ENCODE measurements at places on chromosomes 16 and 17.

DNA sequence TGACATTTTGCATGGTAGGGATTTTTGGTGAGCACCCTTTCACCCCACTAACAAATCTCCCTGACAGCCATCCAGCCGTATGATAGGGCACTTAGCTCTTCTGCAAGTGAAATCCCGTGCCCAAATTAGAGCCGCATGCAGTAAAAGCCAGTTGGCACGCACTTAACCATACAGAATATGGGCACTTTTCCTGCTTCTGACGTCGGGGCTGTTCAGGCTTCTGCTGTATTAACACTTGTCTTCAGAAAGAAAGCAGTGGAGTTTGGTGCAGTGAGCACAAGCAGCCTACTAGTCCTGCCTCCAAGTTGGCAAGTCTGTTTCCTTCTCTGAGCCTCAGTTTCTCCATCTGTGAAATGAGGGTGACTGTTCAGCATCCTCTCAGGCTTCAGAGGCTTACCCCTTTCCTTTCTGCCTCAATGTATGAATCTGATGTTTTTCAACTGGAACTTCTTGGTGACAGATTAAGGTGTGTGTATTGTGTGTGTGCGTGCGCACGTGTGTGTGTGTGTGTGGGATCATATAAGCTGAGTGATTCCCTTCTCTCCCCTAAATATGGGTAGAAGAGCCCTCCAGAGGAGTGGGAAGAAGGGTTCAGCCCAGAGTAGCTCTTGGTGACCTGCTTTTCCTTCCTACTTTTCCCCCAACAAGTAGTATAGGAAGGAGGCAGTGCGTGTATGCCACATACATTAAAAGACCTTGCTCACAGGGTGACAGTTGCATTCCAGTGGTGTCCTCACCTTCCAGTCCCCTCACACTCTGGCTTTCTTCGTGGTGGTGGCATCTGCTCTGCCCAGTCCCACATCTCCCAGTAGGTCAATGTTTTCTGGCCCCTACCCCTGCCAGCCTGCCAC is 19.0 kb downstream of the IGF2BP1 start:
- no peak for DNase-seq

DNA sequence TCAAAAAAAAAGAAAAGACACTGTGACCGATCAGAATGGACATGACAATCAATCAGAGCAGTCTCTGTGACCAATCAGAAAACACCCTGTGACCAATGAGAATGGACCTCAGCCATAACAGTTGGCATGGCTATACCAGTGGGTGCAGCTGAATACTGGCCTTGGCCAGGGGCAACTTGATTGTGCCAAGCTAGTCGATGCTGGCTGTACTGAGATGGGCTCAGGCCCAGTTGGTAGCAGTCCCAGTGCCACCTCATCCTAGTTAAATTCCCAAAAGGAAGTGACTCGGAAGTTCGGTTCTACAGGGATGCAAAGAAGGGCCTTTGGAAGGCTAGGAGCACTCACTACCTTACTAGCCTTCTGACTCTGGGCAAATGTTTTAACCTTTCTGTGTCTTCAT is 37.2 kb upstream of the BCO1 start:
- DNase-seq = no peak

DNA sequence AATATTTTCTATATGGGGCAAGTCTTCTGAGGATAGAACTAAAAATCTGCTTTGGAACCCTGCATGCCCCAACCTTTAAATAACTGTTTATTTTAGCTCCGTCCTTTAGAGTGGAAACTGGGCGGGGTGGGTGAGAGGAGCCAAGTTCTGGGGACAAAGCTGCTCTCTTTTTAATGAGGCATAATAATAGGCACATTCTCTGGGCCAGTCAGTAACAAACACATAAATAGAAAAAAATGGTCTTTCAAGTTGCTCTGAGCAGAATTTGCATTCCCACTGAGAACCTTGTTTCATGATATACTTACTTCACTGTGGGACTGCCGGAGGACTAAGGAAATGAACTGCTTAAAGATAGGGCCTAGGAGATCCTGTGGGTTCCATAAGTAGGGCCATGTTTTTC is 51.5 kb downstream of the KNOP1 start:
- DNase-seq = no peak

DNA sequence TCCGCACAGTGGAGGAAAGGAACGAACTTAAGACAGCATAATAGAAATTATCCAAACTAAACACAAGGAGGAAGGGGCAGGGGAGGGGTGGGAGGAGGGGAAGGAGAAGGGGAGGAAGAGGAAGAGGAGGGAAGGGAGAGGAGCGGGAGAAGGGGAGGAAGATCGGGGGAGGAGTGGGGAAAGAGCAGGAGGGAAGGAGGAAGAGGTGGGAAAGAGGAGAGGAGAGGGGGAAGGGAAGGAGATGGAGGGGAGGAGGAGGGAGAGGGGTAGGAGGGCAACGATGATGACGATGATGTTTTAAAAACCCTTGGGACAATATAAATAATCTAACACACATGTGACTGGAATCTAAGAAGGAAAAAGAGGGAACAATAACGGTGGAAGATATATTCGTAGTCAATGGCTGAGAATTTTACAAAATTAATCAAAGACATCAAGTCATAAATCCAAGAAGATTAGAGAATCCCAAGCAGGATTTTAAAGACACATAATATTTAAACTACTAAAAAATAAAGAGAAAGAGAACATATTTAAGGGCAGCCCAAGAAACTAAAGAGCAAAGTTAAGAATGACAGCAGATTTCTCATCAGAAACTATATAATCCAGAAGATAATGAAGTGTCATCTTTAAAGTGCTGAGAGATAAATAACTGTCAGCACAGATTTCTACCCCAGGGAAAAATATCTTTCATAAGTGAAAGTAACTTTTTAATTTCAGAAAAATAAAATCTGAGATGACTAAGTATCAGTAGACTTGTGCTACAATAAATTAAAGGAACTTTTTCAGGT is 30.2 kb downstream of the C16orf95 start:
- no peak for DNase-seq

DNA sequence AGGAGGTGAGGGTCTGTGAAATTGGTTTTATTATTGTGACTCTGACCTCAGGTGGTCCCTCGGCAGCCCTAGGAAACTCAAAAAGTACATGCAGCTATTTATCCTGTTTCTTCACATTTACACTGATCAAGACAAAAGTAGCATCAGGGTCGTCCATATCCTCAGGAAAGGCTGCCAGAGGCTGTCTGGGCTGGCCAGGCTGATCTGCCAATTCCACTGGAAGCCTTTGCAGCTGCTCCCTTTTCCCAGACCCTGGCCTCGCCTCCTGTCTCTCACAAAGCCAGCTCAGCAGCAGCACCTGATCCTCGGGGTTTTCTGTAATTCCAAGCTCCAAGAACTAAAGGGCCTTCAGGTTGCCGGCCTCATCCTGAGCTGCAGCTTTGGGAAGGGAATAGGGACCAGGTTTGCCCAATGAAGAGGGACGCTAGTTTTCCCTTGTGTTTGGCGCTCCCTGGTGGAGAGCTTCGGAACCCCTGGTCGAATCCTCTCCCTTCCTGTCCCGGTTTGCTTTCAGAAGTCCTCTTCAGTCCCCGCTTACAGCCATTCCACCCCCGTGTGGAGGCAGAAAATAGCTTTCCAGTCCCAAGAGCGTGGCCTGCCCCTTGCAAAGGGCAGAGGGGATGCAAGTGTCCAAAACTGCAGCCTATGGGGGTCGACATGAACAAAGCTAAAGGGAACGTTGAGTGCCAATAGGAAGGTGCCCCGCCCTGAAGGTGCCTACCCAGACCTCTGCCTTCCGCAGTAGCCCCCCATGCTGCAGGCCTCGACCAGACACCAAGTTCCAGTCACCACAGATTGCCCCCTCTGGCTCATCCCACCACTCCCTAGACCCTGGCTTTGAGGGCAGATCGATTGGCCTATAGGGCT is 13.4 kb downstream of the MFSD6L start:
- peak; percentile 47 for DNase-seq

DNA sequence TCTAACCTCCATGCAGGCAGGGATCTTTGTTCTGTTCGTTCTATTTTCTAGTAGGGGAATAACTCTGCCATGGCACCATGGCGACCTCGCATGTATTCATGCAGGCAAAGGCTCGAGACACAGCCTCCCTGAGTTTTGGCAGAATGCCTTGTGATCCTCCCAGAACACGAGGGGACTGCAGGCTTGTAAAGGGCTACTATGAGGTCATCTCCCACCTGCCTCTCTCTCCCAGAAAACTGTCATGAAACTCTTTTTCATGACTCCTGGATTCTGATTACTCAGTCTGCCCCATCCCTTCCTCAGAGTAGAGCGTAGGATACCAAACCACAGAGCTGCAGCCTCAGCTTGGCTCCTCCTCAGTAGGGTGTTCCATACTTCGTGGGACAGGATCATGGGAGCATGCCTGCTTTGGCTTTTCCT is 64.3 kb downstream of the IGF2BP1 start:
- no peak for DNase-seq

GRCh38 chr17:13550291-13550690 is 51.4 kb downstream of the HS3ST3A1 start:
- no peak for DNase-seq

DNA sequence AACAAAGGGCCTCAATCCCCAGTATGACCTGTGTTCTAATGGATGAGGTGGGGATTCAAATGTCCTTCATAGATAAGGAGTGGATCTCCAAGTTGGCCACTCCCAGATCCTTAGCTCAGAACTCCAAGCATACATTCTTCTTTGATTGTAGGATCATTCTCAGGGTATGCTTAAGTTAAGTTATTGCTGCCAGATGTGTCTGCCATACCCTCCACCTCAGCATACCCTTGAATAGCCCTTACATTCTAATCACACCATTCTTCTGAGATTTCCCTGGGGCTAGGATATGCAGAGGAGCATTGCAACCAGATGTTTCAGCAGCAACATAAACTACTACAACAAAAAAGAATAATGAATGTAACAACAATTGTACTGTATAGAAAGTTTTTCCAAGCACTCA is 1.6 kb upstream of the KRTAP2-4 start:
- DNase-seq = no peak

- no peak for DNase-seq
Measured at GRCh38 chr17:58032691-58033415, 25.8 kb upstream of the SRSF1 start.

DNA sequence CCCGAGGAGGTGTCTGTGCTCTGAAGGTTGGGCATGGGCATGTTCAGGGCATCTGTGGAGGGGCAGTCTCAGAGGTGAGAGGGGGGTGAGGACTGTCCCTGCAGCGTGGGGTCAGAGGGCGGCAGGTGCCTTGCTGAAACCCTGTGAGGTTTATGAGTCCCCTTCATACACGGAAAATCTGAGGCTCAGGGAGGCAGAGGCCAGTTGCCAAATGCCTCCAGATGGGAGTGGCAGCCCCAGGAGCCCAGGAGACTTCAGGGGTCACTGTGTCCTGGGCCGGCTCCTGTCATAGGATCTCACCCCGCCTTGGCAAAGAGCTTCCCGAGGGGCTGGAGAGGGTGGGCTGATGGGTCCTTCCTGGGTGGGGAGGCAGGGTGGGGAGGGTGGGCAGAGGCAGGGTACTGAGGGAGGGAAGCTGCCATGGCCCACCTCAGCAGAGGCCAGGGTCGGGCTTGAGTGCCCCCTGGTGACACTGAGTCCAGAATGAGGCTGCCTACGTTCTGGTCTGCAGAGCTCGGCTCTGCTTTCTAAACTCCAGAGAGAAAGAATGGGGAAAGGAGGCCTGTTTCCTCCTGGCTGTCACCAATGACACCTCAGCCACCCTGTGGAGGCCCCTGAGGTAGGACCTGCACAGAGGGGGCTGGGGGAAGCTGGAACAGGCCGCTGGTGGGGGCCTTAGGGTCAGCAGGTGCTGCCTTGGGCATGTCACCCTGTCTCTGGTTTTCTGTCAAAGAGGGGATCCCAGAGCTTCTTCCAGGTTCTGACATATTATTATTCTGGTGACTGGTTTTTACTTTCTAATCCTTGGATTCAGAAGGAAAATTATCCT is 1.1 kb downstream of the LGALS9 start:
- no peak for DNase-seq
